ENCODE measurements at places on chromosomes 7 and 10. TPM values are rescaled to one million over a fixed set of nuclear protein-coding genes. Genes with fewer than 3 reads are reported as not detected.

Gene UCN3
- not detected for total RNA-seq

Gene SFTPA1
- total RNA-seq, result not detected

Gene ZC3HAV1L
- 14.4 TPM for total RNA-seq

GRCh38 chr7:116726713-116727431 lies 54.9 kb downstream of the MET start:
- DNase-seq, result no peak
